Left hindlimb (tissue), 1 donor: ENCODE measurements at places on chromosomes 11 and 22.

DNA sequence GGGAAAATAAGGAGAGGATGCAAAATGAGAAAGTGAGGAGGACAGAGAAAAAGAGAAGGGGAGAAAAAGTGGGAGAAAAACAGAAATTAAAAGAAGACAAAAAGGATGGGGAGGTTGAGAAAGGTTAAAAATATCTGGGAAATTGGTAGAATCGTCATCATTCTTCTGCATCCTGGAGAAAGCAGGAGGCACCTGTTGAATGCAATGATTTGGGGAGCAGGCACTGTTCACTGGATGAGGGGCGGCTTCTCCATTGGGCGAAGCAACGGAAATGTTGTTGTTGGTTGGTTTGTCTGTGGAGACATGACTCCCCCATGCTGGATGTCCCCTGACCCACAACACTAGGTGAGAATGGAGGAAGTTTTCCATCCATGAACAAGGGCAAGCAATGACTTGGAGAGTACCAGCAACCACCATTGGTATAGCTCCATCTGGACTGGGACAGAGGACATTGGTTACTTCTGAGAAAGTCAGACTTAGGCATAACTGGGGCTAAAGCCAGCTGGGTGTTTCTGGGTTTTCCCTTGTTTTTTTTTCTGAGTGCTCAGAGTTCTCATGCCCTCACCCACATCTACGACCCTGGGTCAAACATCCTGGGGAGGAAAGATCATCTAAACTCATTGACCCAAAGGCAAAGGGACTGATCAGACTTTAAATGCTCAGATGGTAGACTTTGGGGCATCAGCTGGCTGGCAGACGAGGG, 11.9 kb upstream of the CD44 start:
- DNase-seq, result no peak

- no peak for DNase-seq
These were observed 20.1 kb upstream of the FCHSD2 start for GRCh38 chr11:73162196-73162740.

DNA sequence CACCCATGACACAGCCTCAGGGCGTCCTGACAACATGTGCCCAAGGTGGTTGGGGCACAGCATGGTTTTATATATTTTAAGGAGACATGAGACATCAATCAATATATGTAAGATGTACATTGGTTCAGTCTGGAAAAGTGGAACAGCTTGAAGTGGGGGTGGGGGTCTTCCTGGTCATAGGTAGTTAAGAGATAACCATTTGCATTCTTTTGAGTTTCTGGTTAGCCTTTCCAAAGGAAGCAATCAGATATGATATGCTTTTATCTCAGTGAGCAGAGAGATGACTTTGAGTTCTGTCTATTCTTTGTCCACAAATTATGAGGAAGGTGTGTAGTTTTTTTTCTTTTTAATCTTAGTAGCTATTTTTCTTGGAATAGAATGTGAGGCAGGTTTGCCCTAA, 10.1 kb upstream of the ANAPC15 start:
- no peak for DNase-seq

- DNase-seq, result no peak
These were observed 236.1 kb upstream of the CADM1 start for GRCh38 chr11:115740324-115740723.

- no peak for DNase-seq
These were observed 222.9 kb upstream of the ARHGAP20 start for GRCh38 chr11:110935018-110935640.

DNA sequence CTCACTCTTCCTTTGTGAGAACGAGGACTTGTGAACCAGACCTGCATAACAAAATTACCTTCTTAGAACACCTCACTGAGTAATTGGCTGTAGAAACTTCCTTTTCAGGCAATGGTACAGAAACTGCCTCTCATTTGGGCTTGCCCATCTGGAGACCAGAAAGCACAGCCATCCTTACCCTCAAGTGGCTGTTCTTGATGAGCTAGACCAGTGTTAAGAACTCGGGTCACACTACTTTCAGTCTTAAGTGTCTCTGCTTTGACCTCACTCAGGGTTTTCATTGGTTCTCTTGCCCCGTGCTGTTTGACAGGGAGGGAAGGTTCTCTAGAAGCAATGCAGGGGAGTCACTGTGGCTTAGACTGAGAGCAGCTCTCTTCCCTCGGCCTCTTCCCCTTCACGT, 29.3 kb downstream of the NAT10 start:
- DNase-seq, result no peak

GRCh38 chr11:123439616-123440015, 9.5 kb downstream of the GRAMD1B start:
- DNase-seq, result no peak

DNA sequence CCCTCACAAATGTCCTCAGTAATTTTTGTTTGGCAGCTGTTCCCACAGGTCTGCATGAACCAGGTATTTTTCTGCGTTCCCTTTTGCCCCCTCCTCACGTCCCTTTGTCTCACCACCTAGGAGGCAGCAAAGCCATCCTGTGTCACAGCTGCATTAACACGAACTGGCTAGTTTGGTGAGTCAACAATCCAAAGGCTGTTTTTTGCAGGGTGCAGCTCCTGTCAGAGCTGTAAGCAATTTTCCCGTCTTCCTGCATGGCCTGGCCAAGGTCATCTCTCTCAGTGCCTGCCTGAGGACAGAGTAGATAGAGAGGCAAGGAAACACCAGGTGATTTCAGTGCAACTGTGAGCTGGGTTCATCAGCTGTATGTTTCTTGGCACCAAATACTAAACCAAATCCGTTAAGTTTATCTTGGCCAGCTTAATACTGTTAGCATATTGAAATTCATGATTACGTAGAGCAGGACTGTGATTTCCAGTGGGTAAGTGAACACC, 20.6 kb upstream of the VSIG10L2 start:
- no peak for DNase-seq

GRCh38 chr11:88544656-88545280, 207.2 kb upstream of the CTSC start:
- DNase-seq, result no peak

- DNase-seq, result peak; percentile 44
These were observed 8.8 kb downstream of the FOXR1 start for GRCh38 chr11:118980191-118980881.

GRCh38 chr22:23058063-23058462, 12.3 kb upstream of the GNAZ start:
- DNase-seq, result no peak

DNA sequence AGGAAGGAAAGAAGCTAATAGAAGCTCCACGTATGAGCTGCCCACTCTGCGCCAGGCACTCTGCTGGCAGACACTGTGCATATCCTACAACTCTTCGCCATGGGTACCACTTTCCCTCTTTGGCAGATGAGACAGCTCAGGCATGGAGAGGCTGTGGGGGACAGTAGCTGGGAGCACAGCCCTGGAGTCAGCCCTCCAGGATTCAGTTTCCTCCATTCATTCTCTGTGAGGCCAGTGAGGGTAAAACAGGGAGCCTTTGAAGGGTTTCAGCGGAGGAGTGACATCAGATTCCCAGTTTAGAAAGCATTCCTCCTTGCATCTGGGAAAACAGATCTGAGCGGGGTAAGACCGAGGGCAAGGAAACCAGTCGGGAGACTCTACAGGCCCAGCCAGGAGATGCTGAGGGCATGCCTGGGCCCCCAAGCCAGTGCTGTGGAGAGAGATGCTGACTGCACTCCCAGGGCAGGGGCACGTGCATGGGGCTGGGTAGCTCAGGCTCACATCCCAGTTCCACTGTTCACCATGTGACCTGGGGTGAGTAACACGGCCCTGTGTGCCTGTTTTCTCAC, 58.3 kb upstream of the EMID1 start:
- no peak for DNase-seq

DNA sequence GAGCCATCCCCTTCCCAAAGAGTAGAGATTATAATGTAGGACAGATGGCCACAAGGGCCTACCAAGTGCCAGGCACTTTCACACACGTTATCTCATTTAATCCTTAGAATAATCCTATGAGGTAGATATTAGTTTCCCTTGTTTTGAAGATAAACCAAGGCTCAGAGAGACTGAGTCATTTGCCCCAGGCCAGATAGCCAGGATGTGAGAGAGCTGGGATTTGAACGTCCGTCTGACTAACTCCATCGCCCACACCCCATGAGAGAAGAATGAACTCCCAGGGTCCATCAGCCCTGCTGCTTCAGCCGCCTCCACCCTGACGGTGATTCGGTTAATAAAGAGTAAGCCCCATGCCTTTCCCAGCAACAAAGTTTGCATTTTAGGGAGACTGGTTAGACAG, 10.7 kb downstream of the PRG3 start:
- DNase-seq, result no peak

GRCh38 chr11:2122907-2123627, 16.1 kb downstream of the IGF2 start:
- peak; percentile 36 for DNase-seq

DNA sequence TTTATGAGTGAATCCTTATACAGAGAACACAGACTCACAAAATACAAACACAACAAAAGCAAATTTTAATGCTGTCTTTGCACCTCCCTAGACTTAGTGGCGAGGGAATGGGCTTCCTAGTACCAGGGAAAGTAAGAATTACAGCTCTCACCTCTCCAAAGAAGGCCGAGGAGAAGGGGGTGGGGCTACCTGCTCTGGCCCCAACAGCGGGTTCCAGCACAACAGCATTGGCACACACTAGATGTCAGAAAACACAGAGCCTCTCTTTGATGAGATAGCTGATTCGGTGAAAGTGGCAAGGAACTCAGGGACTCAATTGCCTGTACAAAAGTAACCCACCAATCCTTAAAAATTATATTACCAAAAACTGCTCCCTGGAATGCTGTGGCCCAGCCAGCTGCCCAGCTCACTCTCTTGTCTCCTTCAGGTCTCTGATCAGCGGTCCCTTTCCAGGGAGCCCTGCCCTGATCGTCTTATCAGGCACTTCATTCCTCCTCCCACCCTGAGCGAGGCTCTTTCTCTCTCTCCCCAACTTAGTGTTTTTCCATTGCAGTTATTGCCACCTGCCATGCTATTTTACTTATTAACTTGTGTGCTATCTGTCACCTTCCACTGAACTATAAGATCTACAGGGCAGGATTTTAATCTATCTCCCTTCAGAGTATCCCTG, 30.7 kb downstream of the SPON1 start:
- no peak for DNase-seq

GRCh38 chr11:74014880-74015279, 6.0 kb upstream of the UCP3 start:
- DNase-seq, result no peak

- DNase-seq, result no peak
These were observed 2.6 kb upstream of the APOL6 start for GRCh38 chr22:35645646-35646045.

DNA sequence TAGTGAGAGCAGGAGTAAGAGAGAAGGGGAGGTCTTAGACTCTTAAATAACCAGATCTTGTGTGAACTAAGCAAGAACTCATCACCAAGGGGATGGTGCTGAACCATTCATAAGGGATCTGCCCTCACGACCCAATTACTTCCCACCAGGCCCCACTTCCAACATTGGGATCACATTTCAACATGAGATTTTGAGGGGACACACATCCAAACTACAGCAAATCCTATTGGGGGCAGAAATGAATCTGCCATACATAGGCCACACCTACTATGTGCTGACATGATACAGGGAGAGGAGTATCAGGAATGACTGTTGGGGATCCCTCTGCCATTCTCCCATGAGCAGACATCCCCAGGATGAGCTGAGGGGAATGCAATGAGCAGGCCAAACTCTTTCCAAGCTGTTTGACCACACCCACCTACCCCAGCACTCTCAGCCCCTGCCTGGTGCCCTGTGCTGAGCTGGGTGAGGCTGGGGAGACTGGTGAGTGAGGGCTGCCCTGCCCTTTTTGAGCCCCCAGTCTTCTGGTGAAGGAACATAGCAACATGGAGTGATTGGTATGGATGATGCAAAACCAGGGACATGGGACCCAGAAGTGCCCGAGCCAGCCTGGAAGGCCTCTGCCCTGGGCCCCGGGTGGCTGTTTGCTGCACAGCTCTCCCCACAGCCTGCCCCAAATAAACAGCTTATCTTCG, 1.2 kb upstream of the GTSE1 start:
- DNase-seq, result no peak

DNA sequence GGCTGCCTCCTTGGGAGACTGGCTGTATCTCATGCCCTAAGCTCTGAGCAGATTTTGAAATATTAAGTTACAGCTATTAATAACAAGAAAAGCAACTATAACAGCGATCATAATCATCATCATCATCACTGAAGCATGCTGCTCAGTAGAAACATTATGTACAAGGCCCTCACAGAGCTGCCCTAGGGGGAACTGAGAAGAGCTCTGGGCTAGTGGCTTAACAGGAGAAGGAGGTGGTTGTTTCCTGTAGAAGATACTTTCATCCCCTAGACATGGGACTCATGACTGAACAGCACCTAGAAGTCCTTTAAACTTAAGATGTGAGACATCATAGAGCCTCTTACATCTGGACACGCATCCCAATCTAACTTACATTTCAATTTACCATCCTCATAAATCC, 332.8 kb upstream of the PLET1 start:
- DNase-seq, result no peak

DNA sequence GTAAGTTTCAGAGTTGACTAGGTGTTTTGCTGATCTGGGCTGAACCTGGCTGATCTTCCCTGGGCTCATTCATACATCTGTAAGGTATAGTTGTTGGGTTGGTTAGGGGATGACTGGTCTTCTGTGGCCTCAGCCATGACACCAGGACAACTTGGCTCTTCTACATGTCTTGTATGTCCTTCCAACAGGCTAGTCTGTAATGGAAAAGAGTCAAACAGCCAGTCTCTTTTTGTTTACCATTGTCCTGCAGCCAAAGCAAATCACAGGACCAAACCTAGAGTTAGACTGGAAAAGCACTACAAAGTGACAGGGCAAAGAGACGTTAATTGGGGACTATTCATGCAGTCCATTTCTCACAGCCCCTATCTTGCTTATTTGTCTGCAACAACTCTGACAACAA, 17.8 kb downstream of the SERPING1 start:
- no peak for DNase-seq

DNA sequence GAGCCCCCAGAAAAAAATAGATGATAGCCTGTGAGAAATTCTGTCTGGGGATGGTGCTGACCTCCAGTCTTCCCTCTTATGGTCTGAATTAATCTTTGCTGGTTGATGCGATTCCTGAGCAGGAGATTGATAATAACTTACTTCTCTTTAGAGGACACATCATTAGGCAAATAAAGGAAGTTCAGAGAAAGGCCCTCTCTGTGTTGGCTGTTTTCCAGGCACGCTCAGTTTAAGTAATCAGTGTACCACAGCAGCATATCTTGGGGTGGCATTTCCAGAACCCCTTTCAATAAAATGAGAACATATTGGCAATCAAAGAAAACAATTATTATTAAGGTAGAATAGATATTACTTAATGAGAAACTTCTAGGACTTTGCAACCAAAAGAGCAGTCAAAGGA, 1129.3 kb upstream of the RAG2 start:
- no peak for DNase-seq

DNA sequence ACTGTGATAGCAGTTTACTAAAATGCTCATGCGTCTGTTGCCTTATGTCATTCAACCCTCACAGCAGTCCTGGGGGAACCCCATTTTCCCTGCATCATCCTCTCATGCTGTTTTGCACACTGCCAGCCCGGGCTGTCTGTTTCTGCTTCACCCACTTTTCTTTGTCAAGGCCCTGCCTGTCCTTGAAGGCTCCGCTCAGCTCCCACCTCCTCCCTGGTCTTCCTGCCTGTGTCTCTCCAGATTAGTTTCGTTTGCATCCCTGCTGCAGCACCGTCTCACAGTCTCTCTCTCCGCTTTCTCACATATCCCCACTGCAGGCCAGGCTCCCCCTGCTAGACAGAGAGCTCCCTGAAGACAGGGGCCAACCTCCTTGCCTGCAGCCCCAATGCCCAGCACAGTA, 29.9 kb downstream of the SERPINH1 start:
- DNase-seq, result no peak
